Natural killer cell (primary cell): ENCODE measurements at places on chromosomes 13 and 19. TPM values are rescaled to one million over a fixed set of nuclear protein-coding genes. Genes with fewer than 3 reads are reported as not detected.

DNA sequence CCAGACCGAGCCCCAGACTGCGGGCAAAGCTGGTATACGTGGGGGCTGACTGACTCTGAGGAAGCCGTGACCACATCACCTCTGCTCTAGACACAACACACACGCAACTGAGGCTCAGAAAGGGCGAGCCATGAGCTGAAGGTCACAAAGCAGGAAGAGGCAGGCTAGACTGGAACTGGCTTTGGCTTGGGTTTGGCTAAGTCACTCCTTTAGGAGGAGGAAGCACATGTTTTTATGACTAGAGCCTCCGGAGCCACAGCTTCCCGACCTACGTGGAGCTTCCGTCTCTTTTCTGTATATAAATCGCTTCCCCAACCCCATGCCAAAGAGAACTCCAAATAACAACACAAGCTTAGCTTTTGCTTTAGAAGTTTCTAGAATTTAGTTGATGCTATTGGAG lies 48.0 kb downstream of the RFX2 start:
- no peaks in the 10 kb centered on the region for H3K36me3 ChIP-seq
- H3K4me1 ChIP-seq, result peaks cover 48% of the 10 kb centered on the region
- no peak overlapping the region for H3K27ac ChIP-seq
- peak; percentile 63 for DNase-seq

- H3K4me3 ChIP-seq, result no peak overlapping the region
- H3K27me3 ChIP-seq, result peaks cover 24% of the 10 kb centered on the region
- no peak overlapping the region for H3K27ac ChIP-seq
- no peak for DNase-seq
Observed at GRCh38 chr13:23903906-23904280, 6.6 kb upstream of the C1QTNF9B start.

- no peak for DNase-seq
- no peaks in the 10 kb centered on the region for H3K27me3 ChIP-seq
- peaks cover 9% of the 10 kb centered on the region for H3K4me1 ChIP-seq
- peaks cover 64% of the 10 kb centered on the region for H3K36me3 ChIP-seq
- no peak overlapping the region for H3K4me3 ChIP-seq
Observed at GRCh38 chr19:7933828-7934725, 8.1 kb upstream of the CTXN1 start.

DNA sequence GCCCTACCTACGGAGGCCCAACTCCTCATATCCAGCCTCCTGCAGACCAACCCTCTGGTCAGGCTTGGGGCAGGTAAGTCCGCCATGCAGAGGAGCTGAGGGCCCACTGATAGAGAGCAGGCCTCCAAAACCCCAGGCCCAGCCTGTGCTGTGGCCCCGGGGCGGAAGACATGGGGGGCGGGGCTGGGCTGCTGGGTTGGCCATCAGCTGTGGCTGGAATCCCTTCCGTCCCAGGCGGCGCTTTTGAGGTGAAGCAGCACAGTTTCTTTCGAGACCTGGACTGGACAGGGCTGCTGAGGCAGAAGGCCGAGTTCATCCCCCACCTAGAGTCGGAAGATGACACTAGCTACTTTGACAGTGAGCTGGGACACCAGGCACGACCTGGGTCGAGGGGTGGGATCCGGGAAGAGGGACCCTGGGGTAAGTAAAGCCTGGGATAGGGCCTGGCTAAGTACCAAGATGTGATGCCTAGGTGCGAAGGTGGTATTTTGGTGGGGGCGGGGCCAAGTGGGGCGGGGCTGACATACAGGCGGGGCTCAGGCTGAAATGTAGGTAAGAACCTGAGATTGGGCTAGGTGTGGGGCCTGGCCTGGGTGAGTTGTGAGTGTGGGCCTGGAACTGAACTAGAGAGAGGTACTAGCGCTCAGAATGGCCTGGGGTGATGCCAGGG lies 15.4 kb downstream of the DNASE2 start:
- H3K27me3 ChIP-seq, result no peaks in the 10 kb centered on the region
- DNase-seq, result no peak
- no peak overlapping the region for H3K4me3 ChIP-seq
- H3K36me3 ChIP-seq, result no peaks in the 10 kb centered on the region

DNA sequence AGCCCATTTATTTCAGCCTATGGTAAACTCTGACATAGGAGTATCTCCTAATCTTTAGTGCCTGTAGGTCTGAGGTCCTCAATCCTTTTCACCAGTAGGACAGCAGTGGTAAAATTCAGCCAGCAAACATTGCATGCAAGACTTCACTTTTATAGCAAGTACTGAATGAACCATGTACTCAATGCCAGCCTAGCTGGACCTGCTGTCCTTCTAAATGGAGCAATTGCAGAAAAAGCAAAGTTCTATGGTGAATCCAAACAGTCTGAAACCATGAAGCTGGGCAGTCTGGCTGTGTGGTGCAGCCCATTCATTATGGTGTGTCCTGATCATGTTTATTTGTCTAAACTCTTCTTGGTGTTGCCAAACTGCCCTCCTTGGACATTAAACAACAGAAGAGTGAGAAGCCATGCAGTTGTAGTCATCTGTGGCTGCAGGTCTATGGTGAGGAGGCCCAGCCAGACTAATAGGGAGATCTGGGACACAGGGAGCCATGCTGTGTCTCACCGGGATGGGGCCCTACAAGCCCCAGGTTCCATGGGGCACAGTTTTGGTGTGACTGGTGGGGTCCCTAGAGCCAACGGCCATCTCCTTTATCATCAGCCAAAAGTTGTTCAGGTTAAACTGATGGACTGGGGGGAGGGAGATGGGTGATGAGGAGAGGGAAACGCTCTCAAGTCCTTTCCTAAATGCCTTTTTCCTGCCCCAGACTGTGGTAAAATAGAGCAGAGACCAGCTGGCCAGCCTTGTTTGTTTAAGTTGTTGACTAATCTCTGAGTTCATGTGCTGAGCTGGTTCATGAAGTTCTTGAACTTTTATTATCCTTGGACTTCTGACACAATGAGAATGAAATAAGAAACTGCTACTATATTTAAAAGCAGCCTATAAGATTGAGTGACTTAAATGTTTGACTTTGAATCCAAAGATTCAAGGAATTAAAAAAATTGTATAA lies 20.6 kb upstream of the TNFSF11 start:
- H3K4me3 ChIP-seq, result no peak overlapping the region
- H3K27me3 ChIP-seq, result no peaks in the 10 kb centered on the region

- no peak for DNase-seq
- no peak overlapping the region for H3K4me3 ChIP-seq
- H3K27me3 ChIP-seq, result peaks cover 2% of the 10 kb centered on the region
- no peak overlapping the region for H3K27ac ChIP-seq
- H3K4me1 ChIP-seq, result no peaks in the 10 kb centered on the region
Observed at GRCh38 chr13:53197424-53197823, 168.8 kb downstream of the OLFM4 start.

- no peak overlapping the region for H3K27ac ChIP-seq
- H3K4me3 ChIP-seq, result no peak overlapping the region
- H3K36me3 ChIP-seq, result no peaks in the 10 kb centered on the region
- no peaks in the 10 kb centered on the region for H3K27me3 ChIP-seq
- no peaks in the 10 kb centered on the region for H3K4me1 ChIP-seq
Observed at GRCh38 chr13:23506071-23506806, 64.0 kb upstream of the TNFRSF19 start.

The IGLON5 gene
- total RNA-seq, result not detected

The UNC13A gene
- not detected for total RNA-seq

The CNMD gene
- total RNA-seq, result not detected

The OBI1 gene
- total RNA-seq, result 5.1 TPM

The KLC3 gene
- not detected for total RNA-seq
